ENCODE measurements at places on chromosomes 7 and 10. TPM values are rescaled to one million over a fixed set of nuclear protein-coding genes. Genes with fewer than 3 reads are reported as not detected.

MEIG1 gene
- total RNA-seq, result not detected

NODAL gene
- total RNA-seq, result not detected

NUTM2D gene
- 1.5 TPM for total RNA-seq

PPP1R17 gene
- total RNA-seq, result not detected

TRPV6 gene
- not detected for total RNA-seq

LLCFC1 gene
- not detected for total RNA-seq

STEAP1B gene
- 0.30 TPM for total RNA-seq

MOGAT3 gene
- total RNA-seq, result not detected

ACSL5 gene
- total RNA-seq, result 0.13 TPM

ANK3 gene
- 0.78 TPM for total RNA-seq

ZCCHC24 gene
- 5.3 TPM for total RNA-seq

MSMB gene
- total RNA-seq, result not detected

SORCS1 gene
- total RNA-seq, result not detected

GRID2IP gene
- total RNA-seq, result not detected

GCC1 gene
- 15.7 TPM for total RNA-seq

CLCN1 gene
- total RNA-seq, result 0.06 TPM

NXPH1 gene
- total RNA-seq, result not detected

PNLIPRP2 gene
- total RNA-seq, result not detected

EPHB6 gene
- total RNA-seq, result 0.81 TPM

JCAD gene
- 9.6 TPM for total RNA-seq

EEPD1 gene
- total RNA-seq, result 47.4 TPM

CHAT gene
- total RNA-seq, result not detected

TLX1 gene
- total RNA-seq, result not detected

HABP2 gene
- total RNA-seq, result 0.13 TPM

CCDC172 gene
- not detected for total RNA-seq

OR13A1 gene
- not detected for total RNA-seq

EGR2 gene
- 0.86 TPM for total RNA-seq

ZNF107 gene
- total RNA-seq, result 2.3 TPM

PLAU gene
- 163 TPM for total RNA-seq

PKD2L1 gene
- 0.15 TPM for total RNA-seq

FAM25G gene
- total RNA-seq, result not detected

PLXNA4 gene
- total RNA-seq, result 1.5 TPM

TRIL gene
- total RNA-seq, result not detected

BAG3 gene
- total RNA-seq, result 157 TPM

SPDYE1 gene
- not detected for total RNA-seq

ABCC2 gene
- 192 TPM for total RNA-seq

FRMPD2 gene
- not detected for total RNA-seq

CAMK2B gene
- total RNA-seq, result 0.20 TPM

KAZALD1 gene
- 2.8 TPM for total RNA-seq

CNOT4 gene
- total RNA-seq, result 11.0 TPM

CALCR gene
- total RNA-seq, result not detected

SPAG6 gene
- not detected for total RNA-seq

All from A549 treated with DMSO at 1 μM for 4 hours (cell line).